ENCODE measurements at places on chromosomes 1 and 21. TPM values are rescaled to one million over a fixed set of nuclear protein-coding genes. Genes with fewer than 3 reads are reported as not detected.

PLA2G2D gene
- not detected for total RNA-seq

HSD3B2 gene
- total RNA-seq, result not detected

SAMSN1 gene
- not detected for total RNA-seq

BRDT gene
- not detected for total RNA-seq

TMPRSS15 gene
- 35.2 TPM for total RNA-seq

All from A375 (cell line).